NCI-H2081 (cell line): ENCODE measurements at places on chromosomes 3 and 15.

DNA sequence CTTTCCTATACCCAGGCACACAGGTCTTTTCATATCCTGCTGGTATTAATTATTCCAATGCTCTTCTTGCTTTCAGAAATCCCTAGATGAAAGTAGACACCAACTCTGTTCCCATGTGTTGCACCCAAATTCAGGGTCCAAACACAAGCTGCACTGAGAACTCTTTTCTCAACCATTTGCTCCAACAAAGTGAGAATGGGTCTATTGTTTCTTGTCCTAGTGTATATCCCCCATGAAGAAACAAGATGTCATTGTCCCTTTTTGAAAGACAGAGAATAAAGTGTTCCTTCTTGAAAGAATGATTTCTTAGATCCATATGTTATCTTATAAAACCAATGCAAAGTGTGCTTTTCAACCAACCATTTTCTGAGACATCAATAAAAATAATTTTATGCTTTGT lies 353.7 kb downstream of the CNTN6 start:
- no peak for DNase-seq

- no peak for DNase-seq
Observed at GRCh38 chr3:169429328-169429727, 234.2 kb downstream of the MECOM start.

DNA sequence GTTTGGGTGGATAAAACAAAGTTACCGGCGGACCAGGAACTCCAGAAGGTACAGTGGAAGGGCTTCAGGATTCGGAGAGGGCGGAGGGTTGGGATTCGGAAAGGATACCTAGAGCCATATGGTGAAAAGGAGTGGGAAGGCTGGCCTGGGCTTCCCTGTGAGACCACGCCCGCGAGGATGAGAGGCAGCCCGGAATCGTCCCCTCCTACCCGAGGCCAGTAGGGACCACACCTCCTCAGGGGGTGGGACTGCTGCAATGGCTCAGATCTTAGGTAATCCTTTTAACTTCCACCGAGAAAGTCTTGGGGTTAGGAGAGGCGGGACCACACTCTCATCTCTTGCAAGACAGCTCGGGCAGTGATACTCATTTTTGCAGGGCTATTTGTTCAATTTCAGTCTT lies 511.3 kb downstream of the OCA2 start:
- peak; percentile 44 for DNase-seq

DNA sequence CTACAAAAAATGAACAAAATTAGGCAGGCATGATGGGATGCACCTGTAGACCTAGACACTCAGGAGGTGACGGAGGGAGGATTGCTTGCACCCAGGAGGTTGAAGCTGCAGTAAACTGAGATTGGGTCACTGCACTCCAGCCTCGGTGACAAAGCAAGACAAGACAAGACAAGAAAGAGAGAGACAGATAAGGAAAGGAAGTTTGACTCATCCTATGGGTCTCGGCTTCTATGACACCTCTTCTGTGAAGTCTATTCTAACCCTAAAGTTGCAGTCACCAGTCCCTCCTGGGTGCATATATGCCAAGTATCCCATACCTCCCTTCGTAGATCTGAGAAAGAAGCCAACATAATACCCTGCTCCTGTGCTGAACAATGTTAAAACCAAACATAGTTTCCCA lies 7.9 kb upstream of the ZMAT3 start:
- no peak for DNase-seq

- DNase-seq, result peak; percentile 74
Observed at GRCh38 chr15:78415284-78415683, 22.7 kb upstream of the IREB2 start.

DNA sequence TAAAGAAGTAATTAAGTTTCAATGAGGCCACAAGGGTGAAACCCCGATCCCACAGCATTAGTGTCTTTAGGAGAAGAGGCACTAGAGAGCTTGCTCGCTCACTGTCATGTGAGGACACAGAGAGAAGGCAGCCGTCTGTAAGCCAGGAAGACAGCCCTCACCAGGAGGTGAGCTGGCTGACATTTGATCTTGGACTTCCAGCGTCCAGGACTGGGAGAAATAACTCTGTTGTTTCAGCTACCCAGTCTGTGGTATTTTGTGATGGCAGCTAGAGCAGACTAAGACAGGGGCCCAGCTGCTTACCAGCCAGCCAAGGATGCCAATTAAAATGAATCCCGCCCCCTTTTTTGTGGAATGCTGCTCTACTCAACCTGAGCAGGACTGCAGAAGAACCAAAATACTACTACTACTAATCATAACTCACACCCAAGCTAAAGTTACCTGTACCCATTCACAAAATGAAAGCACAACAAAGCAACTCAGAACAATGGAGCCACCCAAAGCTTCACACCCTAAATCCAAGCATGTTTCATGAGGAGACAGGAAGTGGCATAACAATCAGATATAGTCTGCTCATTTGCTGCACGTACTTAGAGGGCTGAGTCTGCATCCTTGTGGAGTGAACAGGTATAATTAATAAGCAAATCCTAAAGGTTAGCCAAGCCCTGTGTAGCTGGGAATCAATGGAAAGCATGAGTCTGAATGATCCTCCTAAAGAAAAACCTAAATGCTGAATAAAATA lies 35.6 kb upstream of the RHCG start:
- DNase-seq, result peak; percentile 5

GRCh38 chr15:68201879-68202261 lies 3.3 kb downstream of the CALML4 start:
- DNase-seq, result no peak

DNA sequence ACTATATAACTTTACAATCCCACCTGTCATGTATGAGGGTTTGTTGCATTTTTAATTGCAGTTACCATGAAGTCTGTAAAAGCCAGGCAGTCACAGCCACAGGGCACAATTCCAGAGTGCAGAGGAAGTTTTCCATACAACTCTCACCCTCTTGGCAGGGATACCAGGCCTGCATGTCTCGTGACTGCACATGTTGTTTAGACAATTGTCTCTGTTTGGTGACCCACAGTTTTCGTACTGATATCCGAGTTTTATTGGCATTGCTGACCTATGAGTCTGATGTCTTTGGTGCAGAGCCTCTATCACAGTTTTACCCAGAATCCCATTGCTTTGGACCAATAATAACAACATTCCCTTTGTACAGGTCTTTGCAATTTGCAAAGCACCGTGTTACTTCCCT lies 24.9 kb upstream of the MYZAP start:
- no peak for DNase-seq

DNA sequence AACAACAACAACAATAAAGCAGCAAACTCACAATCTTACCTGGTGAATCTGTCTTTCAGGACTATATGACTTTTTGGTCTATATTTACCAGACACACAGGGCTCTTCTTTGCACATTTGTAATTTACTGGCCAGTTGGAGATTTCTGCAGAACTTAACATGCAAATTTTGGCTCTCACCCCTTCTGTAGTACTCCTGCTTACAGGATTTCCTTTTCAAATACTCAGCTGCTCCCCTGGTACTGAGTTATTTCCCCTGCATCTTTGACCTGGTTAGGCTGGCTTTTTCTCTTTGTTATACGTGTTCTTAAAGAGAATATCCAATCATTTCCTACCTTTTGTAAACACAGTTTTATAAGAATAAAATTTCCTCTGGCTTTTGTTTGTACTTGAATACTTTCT lies 228.0 kb downstream of the MBNL1 start:
- no peak for DNase-seq

- no peak for DNase-seq
Observed at GRCh38 chr15:89812011-89812846, 2.4 kb downstream of the ANPEP start.

- DNase-seq, result no peak
Observed at GRCh38 chr3:149792452-149793270, at the start of gene ANKUB1. Gene ANKUB1, minus strand, starts transcription at chr3:149792554. Its CDS starts 188 bp downstream, at chr3:149792366.

- DNase-seq, result no peak
Observed at GRCh38 chr3:103446953-103447629, 1012.3 kb downstream of the ZPLD1 start.

GRCh38 chr3:158121295-158121694 lies 11.4 kb downstream of the RSRC1 start:
- DNase-seq, result no peak

DNA sequence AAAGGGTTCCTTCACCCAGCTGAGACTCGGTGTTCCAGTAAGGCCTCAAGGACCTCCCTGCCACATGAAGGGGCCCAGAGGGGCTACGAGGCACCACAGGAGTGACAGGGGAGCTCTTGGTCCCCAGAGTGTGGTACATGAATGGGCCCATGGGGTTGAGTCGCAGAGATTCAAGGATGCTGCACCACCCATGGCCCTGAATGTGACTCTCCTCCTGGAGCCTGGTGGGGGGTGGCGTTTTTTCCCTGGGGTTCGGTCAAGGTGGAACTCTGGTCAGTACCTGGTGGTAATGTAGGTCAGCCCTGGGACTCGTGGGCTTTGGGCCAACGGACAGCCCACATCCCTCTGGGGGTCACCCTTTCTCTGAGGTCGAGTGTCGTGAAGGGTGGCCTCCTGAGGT lies 204.0 kb downstream of the UBE3A start:
- no peak for DNase-seq

DNA sequence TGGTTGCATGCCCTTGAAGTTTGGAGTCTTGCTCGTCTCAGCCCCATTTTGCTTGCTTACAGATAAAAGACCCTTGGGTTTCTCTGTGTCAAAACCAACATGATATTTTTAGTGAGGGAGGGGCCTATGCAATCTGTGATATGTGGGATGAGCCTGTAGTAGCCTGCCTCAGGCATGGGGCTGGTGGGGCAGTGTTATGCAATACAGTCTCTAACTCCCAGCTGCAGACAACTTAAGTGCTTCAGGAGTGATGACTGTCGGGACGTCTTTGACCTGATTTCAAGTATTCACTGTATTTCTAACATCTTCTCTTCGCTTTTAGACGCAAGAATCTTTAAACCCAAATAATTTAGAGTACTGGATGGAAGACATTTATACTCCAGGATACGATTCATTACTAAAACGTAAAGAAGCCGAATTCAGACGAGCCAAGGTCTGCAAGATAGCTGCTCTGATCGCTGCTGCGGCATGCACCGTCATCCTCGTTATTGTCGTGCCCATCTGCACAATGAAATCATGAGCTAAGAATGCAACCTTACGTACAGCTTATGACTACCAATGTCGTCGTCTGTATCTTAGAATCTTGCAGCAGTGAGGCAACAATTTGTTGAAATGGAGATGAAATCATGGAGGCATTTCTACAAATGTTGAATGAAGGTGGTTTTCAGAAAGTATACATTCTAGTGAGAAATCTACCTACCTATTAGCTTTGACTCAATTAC lies 35.9 kb downstream of the MINAR1 start:
- no peak for DNase-seq

DNA sequence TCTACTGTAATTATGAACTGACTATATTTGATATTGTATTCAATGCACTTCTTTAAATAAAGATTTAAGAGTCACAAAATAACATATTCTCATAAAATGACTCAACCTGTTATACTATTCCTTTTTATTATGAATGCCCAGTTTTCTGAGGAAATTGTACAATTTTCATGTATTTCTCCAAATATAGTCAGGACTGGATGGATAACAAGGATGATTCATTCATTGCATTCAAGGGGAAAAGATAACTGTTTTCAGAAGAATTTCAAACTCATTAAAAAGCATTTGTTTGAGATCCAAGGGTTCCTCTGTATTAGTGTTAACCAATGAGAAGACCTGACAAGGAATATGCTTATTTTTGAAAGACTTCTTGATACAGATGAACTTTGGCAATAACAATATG lies 163.7 kb downstream of the MEIS2 start:
- DNase-seq, result no peak

- DNase-seq, result peak; percentile 68
Observed at GRCh38 chr15:74635228-74635627, 19.6 kb downstream of the CLK3 start.

DNA sequence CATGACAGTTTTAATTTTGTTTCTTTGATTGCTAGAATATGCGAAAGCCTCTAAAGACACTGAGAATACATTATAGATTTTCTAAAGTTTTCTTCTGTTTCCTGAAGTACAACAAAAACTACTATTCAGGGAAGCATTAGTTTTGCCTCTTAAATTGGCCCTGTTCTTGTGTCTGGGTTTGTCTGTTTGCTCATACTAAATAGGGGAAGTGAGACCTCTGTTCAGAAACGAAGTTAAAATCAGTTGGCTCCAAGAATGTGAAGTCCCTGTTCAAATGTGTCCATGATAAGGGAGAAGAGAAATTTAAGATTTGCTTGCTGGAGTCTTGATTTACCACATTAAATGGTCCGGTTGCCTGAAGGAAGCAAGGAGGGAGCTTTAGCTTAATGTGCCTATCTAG lies 327.3 kb upstream of the GBE1 start:
- DNase-seq, result no peak

- no peak for DNase-seq
Observed at GRCh38 chr3:126848991-126849390, 133.9 kb upstream of the PLXNA1 start.

GRCh38 chr3:196726788-196727675 lies 12.6 kb upstream of the PAK2 start:
- no peak for DNase-seq

GRCh38 chr3:150911771-150912170 lies 6.5 kb upstream of the MINDY4B start:
- no peak for DNase-seq

DNA sequence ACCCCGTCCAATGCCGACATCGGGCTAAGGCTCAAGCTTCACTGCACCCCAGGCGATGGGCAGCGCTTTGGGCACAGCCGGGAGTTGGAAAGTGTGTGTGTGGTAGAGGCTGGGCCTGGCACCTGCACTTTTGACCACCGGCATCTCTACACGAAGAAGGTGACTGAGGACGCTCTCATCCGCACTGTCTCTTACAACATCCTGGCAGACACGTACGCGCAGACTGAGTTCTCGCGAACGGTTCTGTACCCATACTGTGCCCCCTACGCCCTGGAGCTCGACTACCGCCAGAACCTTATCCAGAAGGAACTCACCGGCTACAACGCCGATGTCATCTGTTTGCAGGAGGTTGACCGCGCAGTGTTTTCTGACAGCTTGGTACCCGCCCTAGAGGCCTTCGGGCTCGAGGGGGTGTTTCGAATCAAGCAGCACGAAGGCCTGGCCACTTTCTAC lies 1.0 kb downstream of the PDE12 start:
- peak; percentile 31 for DNase-seq

DNA sequence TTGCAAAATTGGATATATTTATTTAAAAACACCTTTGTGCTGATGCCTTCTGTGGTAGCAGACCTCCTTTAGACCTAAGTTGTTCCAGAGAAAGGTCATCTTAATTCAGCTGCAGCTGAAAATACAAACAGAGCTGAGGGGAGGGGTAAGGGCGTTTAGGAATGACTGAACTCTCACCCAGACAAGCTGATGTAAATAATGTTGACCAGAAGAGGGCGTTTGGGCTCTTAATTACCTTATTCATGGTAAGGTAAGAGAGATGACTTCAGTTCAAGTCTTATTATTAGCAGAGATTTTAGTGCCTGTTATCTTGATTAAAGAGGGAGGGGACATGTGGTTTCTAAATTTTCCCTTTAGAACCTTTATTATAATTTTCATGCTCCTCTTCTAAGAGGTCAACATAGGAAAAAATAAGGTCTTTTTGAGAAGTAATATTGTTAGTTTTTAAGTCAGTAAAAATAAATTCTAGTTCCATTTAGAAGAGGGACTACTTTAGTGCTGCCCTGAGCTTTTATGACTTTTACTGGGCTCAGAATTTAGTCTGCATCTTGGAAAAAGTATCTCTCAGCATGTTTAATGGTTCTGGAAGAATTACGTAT lies 46.3 kb downstream of the GPR171 start:
- peak; percentile 50 for DNase-seq

- no peak for DNase-seq
Observed at GRCh38 chr3:10421996-10422395, 83.4 kb downstream of the ATP2B2 start.
